Epithelial cell of alveolus of lung (primary cell): ENCODE measurements at places on chromosomes 7 and 10. TPM values are rescaled to one million over a fixed set of nuclear protein-coding genes. Genes with fewer than 3 reads are reported as not detected.

The PRSS2 gene
- total RNA-seq, result 2.9 and 34.8 TPM in 2 replicates

The TUBAL3 gene
- total RNA-seq, result under 0.01 TPM in 1 of 2 replicates, not detected in the other

The TEX47 gene
- not detected in 2 replicates for total RNA-seq

The ERVW-1 gene
- 0.16 TPM in 1 of 2 replicates, not detected in the other for total RNA-seq

The POP7 gene
- total RNA-seq, result 29.5 and 44.6 TPM in 2 replicates

The BZW2 gene
- 87.7 and 101 TPM in 2 replicates for total RNA-seq

The TAS2R4 gene
- under 0.01 and 0.88 TPM in 2 replicates for total RNA-seq

The EPHA1 gene
- total RNA-seq, result 0.32 and 0.91 TPM in 2 replicates

The BMPR1A gene
- 18.1 and 53.9 TPM in 2 replicates for total RNA-seq

The C10orf105 gene
- not detected in 2 replicates for total RNA-seq

The ATOH7 gene
- 0.13 and 0.48 TPM in 2 replicates for total RNA-seq

The EPDR1 gene
- 4.6 and 11.4 TPM in 2 replicates for total RNA-seq
